ENCODE measurements at places on chromosomes 6 and 20.

- no peak for DNase-seq
Observed at GRCh38 chr6:20661721-20662120, 127.5 kb downstream of the CDKAL1 start.

GRCh38 chr6:97205966-97206365, 77.0 kb downstream of the MMS22L start:
- no peak for DNase-seq

- no peak for DNase-seq
Observed at GRCh38 chr6:26336355-26337198, 28.4 kb upstream of the BTN3A2 start.

DNA sequence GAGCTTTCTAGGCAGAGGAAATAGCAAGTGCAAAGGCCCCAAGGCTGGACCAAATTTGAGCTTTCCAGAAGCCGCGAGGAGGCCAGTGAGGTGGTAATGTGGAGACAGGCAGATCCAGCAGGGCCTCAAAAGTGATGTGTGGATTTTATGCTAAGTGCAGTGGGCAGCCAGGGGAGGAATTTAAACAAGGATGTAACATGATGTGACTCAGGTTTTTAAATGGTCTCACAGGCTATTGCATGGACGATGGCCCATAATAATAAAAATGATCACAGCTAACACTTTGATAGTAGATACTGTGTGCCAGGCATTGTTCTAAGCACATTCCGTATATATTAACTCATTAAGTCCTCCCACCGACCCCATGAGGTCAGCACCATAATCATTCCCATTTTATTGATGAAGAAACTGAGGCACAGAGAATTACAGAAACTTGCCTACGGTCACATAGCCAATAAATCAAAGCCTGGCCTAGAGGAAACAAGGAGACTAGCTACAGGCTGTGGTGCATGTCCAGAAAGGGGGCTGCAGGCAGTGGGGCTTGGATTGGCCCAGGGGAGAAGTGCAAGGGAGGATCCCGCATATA, 18.0 kb upstream of the PREX1 start:
- DNase-seq = no peak
